ENCODE measurements at places on chromosomes 6 and 20. TPM values are rescaled to one million over a fixed set of nuclear protein-coding genes. Genes with fewer than 3 reads are reported as not detected.

GRCh38 chr6:151772446-151772845, 35.0 kb upstream of the ESR1 start:
- no peaks in the 10 kb centered on the region for H3K4me1 ChIP-seq
- no peak overlapping the region for H3K27ac ChIP-seq
- DNase-seq = no peak
- no peak overlapping the region for H3K4me3 ChIP-seq
- H3K27me3 ChIP-seq = no peaks in the 10 kb centered on the region
- no peaks in the 10 kb centered on the region for H3K36me3 ChIP-seq

- no peaks in the 10 kb centered on the region for H3K36me3 ChIP-seq
- H3K27me3 ChIP-seq = no peaks in the 10 kb centered on the region
- no peak overlapping the region for H3K27ac ChIP-seq
- H3K4me3 ChIP-seq = no peak overlapping the region
Observed at GRCh38 chr6:108738684-108739416, 109.4 kb upstream of the ARMC2 start.

ASIP gene
- total RNA-seq = not detected

GRCh38 chr20:30168025-30168799, 1089.3 kb upstream of the DEFB115 start:
- no peaks in the 10 kb centered on the region for H3K27me3 ChIP-seq
- no peaks in the 10 kb centered on the region for H3K4me1 ChIP-seq
- DNase-seq = peak; percentile 21
- H3K4me3 ChIP-seq = no peak overlapping the region
- H3K27ac ChIP-seq = no peak overlapping the region

DNA sequence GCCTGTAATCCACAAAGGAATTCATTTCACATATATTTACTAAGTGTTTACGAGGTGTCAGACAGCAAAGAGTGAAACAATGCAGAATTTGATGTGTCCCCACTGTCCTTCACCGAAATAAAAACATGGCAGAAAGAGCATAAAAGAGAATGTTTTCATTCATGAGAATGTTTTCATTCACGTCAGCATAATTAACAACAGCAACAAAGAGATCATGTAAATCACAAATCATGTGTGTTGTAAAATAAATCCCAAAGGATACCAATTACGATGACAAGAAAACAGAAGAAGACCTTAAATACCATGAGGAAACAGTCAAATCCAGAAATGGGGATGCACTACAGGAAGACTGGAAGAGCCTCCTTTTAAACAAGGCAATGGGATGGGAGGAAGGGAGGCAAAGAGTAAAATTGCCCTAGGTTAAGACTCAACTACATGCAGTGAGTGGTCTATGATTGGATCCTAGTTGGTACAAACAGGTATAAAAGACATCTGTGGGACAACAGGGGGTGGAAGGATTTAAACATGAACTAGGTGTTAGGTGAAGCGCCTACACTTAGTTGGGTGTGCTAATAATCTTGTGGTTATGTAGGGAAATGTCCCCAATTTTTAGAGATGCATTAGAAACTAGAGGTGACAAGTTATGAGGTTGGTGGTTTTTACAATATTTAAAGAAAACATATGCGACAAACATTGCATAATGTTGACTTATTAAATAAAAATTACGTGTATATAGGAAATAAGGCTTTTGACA, 1.5 kb downstream of the ZSCAN31 start:
- H3K27ac ChIP-seq = peak overlapping the region; percentile 97
- H3K4me1 ChIP-seq = no peaks in the 10 kb centered on the region
- H3K27me3 ChIP-seq = no peaks in the 10 kb centered on the region
- no peaks in the 10 kb centered on the region for H3K36me3 ChIP-seq
- no peak overlapping the region for H3K4me3 ChIP-seq
- DNase-seq = no peak

ULBP2 gene
- 0.19 TPM for total RNA-seq

GRCh38 chr6:79305020-79305419, 70.5 kb upstream of the HMGN3 start:
- no peaks in the 10 kb centered on the region for H3K36me3 ChIP-seq
- no peak overlapping the region for H3K27ac ChIP-seq
- no peaks in the 10 kb centered on the region for H3K27me3 ChIP-seq
- H3K4me1 ChIP-seq = no peaks in the 10 kb centered on the region

DNA sequence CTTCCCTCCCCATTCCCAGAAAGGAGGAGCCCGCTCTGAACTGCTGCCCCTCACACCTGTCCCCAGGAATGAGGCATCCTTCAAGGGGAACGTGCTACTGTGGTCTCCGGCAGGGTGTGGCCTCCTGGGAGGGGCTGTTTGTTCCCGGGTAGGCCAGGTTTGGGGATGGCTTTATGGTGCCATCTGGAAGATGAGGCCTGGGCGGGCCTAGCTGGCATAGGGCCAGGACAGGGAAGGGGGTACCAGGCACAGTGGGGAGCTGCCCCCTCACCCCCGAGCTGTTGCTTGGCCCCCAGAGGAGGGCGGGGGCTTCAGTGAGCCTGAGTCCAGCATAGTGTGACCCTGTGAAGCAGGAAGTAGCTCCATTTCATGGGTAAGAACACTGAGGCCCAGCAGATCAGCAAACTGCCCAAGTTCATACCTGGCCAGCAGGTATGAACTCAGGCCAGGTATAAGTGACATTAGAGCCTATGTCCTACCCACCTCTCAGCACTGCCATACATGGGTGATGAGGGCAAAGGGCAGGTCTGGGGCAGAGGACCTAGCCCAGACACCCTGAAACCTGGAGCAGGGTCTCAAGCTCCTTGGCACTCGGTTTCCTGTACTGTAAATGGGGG, 17.5 kb upstream of the SPDEF start:
- H3K36me3 ChIP-seq = no peaks in the 10 kb centered on the region
- no peaks in the 10 kb centered on the region for H3K27me3 ChIP-seq
- no peak overlapping the region for H3K27ac ChIP-seq
- peaks cover 4% of the 10 kb centered on the region for H3K4me1 ChIP-seq
- H3K4me3 ChIP-seq = no peak overlapping the region

TAAR2 gene
- total RNA-seq = not detected

- no peaks in the 10 kb centered on the region for H3K4me1 ChIP-seq
- H3K27me3 ChIP-seq = peaks cover 24% of the 10 kb centered on the region
- H3K4me3 ChIP-seq = no peak overlapping the region
- no peaks in the 10 kb centered on the region for H3K36me3 ChIP-seq
Observed at GRCh38 chr20:61257611-61258010, 5.5 kb downstream of the CDH4 start.

PKIB gene
- total RNA-seq = 63.4 TPM

- DNase-seq = no peak
- H3K27me3 ChIP-seq = no peaks in the 10 kb centered on the region
- no peak overlapping the region for H3K4me3 ChIP-seq
- H3K4me1 ChIP-seq = no peaks in the 10 kb centered on the region
Observed at GRCh38 chr20:39862470-39862891, 826.6 kb downstream of the MAFB start.

DNA sequence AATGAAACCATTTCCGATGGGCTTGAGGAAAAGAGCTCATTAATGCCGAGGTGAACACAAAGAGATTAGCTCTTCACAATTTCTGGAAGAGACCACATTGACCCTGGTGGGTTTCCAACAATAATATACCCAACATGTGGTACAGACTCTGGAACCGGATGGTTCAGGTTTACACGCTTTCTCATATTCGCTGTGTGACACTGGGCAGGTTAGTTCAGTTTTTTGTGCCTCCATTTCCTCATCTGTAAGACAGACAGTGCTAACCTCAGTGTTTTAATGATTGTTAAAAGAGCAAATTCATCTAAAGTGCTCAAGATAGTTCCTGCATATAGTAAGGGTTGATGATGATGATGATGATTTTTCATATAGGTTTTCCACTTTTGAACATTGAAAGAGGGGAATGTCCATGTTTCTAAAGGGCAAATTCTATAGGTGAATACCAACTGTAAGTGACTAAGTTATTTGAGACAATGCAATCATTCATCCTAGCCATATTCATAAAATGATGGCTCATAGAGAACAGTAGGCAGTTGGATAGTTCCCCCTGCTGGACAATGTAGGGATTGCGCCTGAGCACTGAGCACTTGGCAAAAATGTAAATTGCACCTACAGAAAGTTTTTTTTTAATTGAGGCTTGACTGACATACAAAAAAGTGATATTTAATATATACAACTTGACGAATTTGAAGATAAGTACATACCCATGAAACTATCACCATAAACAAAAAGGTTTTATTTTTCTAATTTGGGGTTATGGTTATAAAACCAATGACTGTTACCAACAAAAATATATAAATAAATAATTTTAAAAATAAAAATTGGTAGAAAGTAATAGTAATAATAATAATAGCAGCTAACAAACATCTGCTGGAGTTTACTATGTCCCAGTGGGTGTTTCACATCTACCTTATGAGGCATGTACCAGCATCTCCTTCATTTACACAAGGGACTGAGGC, 2.1 kb upstream of the PERP start:
- no peaks in the 10 kb centered on the region for H3K27me3 ChIP-seq
- DNase-seq = peak; percentile 86
- H3K4me3 ChIP-seq = no peak overlapping the region

DNA sequence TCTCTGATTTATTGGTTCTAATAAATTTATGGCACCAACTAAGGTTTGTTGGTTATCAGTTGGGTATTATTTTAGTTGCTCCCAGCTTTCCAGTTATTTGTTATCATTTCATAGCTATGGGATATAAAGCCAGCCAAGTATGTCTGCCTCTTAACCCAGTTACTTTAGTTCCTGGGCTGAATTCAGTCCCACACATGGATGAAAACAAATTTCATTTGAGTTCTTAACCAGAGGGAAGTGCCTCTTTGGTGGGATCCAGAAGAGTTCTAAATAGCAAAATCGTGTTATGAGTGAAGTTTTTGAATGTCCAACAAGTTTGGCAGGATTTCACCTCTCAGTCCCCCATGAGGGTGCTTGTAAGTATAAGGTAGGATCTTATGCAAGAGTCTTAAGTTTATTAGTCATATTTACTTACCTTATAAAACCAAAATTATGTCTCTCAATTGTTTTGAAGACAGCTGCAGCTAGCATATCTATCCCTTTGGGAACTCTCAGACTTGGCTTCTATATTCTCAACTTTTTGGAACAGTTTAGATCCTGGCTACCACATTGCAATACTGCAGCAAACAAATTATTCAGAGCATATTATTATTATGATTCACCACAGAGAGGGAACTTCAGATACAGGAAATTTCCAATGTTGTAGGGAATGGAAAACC, 683.6 kb downstream of the BCKDHB start:
- H3K36me3 ChIP-seq = no peaks in the 10 kb centered on the region
- DNase-seq = no peak
- no peaks in the 10 kb centered on the region for H3K4me1 ChIP-seq
- no peaks in the 10 kb centered on the region for H3K27me3 ChIP-seq
- H3K27ac ChIP-seq = no peak overlapping the region

DNA sequence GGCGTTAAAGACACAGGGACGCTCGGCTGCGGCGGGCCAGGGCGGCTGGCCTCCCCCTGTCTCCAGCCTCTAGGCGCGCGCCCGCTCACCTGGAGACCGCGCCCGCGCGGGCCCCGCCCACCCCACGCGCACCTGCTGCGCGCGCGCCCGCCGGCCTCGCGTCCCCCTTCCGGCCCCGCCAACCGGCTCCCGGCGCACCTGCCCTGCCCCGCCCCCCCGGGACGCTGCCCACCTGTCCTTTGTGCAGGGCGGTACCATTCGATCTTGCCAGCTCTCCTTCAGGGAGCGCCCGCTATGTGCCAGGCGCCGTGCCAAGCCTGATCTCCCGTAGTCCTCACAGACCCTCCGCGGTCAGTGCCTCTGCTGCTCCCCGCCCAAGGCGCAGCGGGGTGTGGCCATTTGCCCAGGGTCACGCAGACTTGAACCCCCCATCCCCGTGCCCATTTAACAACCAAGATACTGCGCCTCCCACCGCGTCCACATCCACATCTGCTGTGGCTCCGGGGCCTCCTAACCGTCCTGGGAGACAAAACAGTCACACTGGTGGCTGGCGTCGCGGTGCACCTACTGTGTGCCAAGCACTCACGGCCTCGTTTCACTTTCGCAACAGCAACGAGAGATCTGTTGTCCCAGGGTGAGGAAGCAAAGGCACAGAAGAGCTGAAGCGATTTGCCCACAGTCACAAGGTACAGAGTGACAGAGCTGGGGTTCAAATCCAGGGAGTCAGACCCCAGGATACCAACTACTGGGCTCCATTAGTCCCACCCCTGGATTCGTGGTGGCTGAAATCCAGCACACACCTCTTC, 48.1 kb downstream of the NOL4L start:
- peak; percentile 87 for DNase-seq
- no peaks in the 10 kb centered on the region for H3K36me3 ChIP-seq
- H3K27me3 ChIP-seq = no peaks in the 10 kb centered on the region
- peak overlapping the region; percentile 37 for H3K4me3 ChIP-seq
- H3K4me1 ChIP-seq = peaks cover 4% of the 10 kb centered on the region

DNA sequence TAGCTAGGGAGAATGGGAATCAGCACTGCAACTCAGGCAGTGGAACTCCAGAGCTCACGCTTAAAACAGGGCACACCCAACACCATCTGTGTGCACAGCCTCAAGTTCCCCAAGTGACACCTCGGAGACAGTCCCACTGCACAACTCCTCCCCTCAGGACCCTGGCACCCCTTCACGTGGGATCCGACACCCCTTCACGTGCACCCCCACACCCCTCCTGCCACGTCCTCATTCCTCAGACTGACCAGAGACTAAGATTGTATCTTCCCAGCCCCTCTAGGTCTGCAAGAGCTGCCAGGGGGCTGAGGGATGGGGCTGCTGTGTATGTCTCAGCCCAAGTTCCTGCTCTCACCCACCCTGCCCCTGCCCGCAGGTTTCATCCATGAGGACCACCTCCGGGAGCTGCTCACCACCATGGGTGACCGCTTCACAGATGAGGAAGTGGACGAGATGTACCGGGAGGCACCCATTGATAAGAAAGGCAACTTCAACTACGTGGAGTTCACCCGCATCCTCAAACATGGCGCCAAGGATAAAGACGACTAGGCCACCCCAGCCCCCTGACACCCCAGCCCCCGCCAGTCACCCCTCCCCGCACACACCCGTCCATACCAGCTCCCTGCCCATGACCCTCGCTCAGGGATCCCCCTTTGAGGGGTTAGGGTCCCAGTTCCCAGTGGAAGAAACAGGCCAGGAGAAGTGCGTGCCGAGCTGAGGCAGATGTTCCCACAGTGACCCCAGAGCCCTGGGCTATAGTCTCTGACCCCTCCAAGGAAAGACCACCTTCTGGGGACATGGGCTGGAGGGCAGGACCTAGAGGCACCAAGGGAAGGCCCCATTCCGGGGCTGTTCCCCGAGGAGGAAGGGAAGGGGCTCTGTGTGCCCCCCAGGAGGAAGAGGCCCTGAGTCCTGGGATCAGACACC, 7.6 kb downstream of the MYL9 start:
- no peaks in the 10 kb centered on the region for H3K36me3 ChIP-seq
- H3K4me1 ChIP-seq = no peaks in the 10 kb centered on the region
- H3K27me3 ChIP-seq = no peaks in the 10 kb centered on the region
- no peak overlapping the region for H3K4me3 ChIP-seq

POU5F1 gene
- total RNA-seq = 3.4 TPM

- peak; percentile 49 for DNase-seq
- no peaks in the 10 kb centered on the region for H3K4me1 ChIP-seq
- no peak overlapping the region for H3K27ac ChIP-seq
- no peaks in the 10 kb centered on the region for H3K36me3 ChIP-seq
- H3K27me3 ChIP-seq = no peaks in the 10 kb centered on the region
Observed at GRCh38 chr6:7467007-7467897, 74.2 kb upstream of the DSP start.

GRCh38 chr6:82882363-82883023, 183.1 kb downstream of the UBE3D start:
- no peak overlapping the region for H3K4me3 ChIP-seq
- no peaks in the 10 kb centered on the region for H3K36me3 ChIP-seq
- DNase-seq = no peak
- H3K27ac ChIP-seq = no peak overlapping the region

Measured in colonic mucosa (tissue), 4 donors.